ENCODE measurements at places on chromosomes 7 and 10. TPM values are rescaled to one million over a fixed set of nuclear protein-coding genes. Genes with fewer than 3 reads are reported as not detected.

ADAM8 gene
- total RNA-seq = 1.6 TPM

SNCG gene
- 31.0 TPM for total RNA-seq

GRM8 gene
- total RNA-seq = 9.5 TPM

VGF gene
- total RNA-seq = 1.3 TPM

DNA sequence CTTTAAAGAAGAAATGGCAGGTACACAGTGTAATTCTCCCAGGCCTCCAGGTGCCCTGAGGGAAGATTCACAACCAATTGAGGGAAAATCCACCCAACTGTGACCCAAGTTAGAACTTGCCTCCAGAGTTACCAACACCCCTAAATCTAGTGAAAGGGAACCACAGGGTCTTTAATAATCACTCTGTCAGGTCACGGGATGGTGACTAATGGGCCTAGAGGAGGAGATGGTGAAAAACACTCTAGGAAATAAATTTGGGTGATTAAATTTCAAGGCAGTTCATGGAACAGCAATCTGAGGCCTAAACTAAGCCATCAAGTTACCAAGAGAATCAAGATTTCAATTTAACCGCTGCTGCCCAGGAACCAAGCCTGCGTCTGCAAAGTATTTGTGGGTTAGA, 26.7 kb upstream of the SLF2 start:
- no peak for DNase-seq

DNA sequence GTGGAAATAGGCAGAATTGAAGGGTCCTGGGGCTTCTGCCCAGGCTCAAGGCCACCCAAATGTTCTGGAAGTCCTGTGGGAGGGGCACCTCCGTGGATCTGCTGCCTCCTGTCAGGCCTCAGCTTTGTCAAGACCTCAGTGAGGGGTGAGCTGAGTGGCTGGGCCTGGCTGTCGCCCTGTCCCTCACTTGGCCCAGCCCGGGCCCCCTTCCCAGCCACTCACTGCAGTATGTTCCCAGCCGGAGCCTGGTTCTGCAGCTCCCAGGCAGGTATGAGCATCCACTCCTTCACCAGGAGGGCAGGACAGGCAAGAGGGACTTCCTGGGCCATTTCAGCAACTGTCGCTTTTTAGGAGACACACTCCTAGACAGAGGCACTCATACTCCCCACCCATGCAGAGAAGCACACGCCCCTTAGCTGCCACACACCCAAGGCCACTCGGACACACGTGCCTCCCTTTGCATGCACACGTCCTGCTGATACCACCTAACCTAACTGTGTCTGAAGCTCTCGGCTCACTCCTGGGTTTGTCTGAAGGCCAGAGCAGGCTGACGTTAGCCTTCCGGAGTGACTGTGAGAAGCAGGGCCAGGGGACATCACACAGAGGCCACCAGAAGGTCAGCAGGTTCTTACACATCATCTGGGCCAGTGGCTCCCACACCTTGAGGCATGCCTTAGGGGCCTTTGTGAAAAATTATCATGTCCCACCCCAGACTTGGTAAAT, 72.2 kb upstream of the COL13A1 start:
- DNase-seq = no peak

- DNase-seq = no peak
Measured at GRCh38 chr7:80787721-80788120, 131.1 kb downstream of the SEMA3C start.

SCIN gene
- 5.7 TPM for total RNA-seq

GRCh38 chr7:14622559-14622958, 280.0 kb downstream of the DGKB start:
- DNase-seq = no peak

DNA sequence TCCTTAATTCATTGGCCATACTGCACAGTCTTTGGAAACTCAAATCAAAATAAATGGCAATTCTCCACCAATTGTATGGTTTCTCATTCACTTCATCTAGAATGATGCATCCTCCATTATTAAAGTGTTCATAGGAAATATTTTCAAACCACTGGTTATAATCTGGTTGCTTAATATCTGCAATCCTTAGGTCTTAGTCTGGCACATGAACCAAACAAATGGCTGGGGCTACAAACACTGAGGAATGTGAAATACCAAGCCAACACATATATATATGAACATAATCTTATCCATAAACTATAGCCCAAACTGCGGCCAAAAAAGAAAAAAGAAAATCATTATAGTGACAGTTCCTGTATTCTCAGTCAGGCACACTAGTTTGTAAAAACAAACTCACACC, 5.7 kb upstream of the MSS51 start:
- DNase-seq = no peak

SLC39A12 gene
- total RNA-seq = not detected

DNA sequence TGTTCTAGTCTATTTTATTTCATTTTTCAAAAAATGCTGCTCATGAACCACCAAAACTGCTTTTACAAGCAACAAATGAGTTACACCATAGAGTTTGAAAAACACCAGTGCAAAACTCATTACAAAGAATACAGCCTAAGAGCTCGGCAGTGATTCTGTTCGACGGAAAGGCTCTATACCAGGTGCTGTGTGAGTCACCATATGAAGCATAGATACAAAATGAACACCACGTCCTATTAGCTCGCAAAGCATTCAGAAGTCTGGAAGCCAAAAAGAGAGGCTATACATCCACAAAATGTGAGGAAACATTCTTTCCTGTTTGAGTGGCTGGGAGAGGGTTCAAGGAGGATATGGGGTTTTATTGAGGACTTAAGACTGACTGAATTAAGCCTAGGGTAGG, 136.1 kb downstream of the ATE1 start:
- no peak for DNase-seq

- DNase-seq = no peak
Measured at GRCh38 chr10:8056378-8056777, 1.9 kb downstream of the GATA3 start.

GRCh38 chr7:135197343-135197742, 14.0 kb downstream of the WDR91 start:
- DNase-seq = no peak

FANK1 gene
- 9.0 TPM for total RNA-seq

DNA sequence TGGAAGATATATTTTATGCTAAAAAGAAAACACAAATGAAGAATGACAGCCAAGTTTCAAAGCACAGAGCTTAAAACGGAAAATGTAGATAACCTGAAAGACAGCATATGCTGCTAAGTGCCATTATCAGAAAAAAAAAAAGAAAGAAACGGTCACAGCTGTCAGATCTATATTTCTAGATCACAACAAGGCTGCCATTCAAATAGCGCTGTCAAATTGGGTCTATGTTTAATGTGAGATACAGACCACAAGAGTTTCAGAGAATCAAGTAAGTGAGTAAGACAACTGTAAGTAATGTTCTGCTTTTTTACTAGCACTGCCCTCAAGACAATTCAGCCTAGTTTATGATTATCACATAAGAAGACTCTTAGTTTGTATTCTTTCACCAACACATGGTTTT, 66.1 kb upstream of the RNF148 start:
- DNase-seq = no peak

- DNase-seq = no peak
Measured at GRCh38 chr10:130363899-130364445, 227.8 kb downstream of the GLRX3 start.

GRCh38 chr7:92917230-92917629, 80.9 kb upstream of the CDK6 start:
- DNase-seq = no peak

DNA sequence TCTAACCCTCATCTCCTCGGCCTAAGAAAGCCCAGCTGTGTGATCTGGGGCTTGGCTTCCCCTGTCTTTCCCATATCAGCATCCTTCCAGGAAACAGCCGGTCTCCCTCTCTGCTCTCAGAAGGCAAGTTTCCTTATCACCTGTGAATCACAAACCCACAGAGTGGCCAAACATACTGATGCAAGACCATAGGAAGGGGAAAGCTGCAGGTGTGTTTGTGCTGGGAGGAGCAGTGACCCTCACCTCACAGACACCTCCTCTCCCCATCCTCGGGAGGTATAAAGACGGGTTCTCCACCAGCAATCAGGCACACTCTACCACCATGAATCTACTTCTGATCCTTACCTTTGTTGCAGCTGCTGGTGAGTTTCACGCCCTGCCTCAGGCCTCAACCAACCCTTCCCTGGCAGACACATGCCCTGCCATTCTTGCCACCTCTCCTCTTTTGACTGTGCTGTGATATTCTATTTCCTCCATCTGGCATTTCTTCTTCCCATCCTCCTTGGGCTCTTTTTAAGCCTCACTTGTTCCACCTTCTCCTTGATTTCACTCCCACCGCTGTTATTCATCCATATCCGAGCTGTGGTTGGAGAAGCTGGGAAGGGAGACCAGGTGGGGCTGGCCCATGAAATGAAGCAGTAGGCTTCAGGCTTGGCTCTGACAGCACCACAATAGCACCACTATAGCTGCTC, at the start of gene PRSS2:
TSS of gene PRSS2 (plus strand) at position 310 of the 692 bp plus-strand sequence. CDS start at position 323, 13 bp downstream.
- peak; percentile 74 for DNase-seq

DNA sequence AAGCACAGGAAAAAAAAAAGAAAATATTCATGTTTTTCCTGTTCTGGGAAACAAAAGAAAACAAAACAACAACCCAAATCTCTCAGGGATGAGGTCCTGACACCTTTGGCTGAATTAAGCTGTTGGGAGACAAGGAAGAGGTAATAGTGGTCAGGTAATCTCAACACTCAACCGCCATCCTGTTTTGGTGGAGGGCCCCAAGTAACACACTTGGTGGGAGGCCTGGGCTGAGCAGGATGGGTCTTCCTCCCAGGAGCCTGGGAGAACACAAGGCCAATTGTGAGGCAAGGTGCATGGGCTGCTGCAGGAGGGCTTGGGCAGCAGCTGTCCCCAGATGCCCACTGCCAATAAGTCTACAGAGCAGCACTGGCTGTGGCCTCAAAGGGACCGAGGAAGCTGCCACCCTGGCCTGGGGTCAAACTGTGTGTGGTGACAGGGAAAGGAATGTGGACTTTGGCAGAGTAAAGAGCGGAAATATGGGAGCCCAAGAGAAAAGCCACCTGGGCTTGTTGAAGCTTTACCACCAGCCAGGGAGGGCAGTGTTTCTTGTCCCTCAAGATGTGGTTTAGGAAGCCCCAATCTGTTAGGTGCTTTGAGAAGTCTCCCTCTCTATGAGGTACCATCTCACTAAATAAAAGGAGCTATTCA, 93.5 kb upstream of the SLC25A13 start:
- DNase-seq = no peak

GRCh38 chr7:31775556-31775955, 88.5 kb downstream of the PPP1R17 start:
- no peak for DNase-seq

OPALIN gene
- total RNA-seq = not detected

- DNase-seq = no peak
Measured at GRCh38 chr10:5563991-5564536, 39.3 kb downstream of the CALML3 start.

CYP26C1 gene
- total RNA-seq = 0.22 TPM

DNA sequence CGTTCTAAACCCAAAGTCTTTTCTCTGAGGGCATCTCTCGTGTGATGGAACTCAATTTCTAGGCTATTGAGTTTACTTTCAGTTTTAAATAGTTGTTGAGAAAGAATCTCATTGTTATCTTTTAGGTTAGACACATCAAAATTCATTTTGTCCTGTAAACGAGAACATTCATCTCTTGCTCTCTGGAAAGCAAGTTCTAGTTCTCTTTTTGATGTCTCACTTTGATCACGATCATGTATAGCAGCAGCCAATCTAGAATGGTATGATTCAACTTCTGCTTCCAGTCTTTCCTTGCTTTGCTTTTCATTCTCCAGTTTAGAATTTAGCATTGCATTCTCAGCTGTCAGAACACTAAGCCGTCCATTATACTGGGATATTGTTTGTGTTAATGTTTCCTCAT, 65.1 kb downstream of the ANKRD26 start:
- DNase-seq = no peak

DNA sequence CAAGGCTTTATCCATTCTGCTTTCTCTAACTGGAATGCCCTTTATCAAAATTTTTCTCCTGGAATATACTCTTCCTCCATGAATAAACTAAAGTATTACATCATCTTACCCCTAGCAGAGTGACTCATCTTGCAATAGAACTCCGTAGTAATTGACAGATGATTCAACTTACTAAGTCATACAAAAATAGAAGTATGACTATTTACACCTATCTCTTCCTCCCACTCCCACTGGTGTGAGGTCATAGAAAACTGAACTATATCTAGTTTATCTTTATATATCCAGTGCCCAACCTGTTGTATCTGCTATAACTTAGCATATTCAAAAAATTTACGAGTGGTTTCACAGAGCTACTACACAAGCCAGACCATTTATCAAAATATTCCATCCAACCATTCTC, 26.1 kb downstream of the ABCB1 start:
- DNase-seq = no peak

CCDC6 gene
- 59.8 TPM for total RNA-seq

SMKR1 gene
- total RNA-seq = 1.2 TPM

- DNase-seq = no peak
Measured at GRCh38 chr10:34761453-34761852, 53.6 kb downstream of the PARD3 start.

DNA sequence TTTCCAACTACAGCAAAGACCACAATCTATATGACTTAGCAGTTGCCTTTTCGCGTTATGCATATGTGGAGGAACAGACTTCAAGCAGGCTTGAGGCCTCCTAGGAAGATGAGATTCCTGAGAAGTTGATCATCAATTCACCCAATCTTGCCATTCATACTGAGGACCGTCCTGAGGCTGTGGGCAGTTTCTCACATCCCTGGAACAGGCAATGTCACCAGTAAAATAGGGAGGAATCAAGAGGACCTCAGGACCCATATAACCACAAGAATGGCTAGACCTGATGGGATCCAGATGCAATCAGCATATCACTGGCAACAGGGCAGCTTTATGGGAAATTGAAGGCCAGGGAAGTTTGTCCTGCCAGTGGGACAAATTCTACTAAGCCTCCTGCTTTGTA, 17.3 kb downstream of the KDM7A start:
- DNase-seq = no peak

DNA sequence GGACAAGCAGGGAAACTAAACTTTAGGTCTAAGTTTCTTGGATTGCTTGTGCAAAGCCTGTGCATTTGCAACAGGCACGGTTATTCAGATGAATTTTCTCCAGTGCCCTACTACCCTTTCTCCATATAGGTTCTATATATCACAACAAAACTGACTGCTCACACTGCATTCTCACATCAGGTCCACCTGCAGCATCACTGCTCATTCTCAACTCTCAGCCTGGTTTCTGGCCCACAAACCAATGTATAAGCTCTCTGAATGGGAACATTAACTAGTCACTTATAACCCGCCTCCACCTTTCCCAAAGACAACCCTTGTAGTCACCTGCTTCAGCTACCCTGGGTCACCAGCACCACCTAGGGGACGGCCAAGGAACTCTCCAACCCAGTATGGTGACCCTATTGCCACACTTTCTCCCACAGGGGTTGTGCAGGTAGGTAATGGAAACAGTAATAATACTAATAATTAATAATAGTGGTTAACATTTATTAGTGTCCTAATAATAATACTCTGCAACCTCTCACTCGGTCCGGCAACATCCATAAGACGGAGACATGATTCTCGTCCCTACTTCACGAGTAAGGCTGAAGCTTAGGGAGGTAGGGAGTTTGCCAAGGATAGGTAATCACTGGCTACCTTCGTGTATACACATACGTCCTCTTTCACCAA, 97.3 kb downstream of the CLEC2L start:
- peak; percentile 59 for DNase-seq

- no peak for DNase-seq
Measured at GRCh38 chr7:49769285-49769857, 4.1 kb upstream of the VWC2 start.
